Cerebellum (tissue), 4 donors: ENCODE measurements at places on chromosomes 3 and 15. TPM values are rescaled to one million over a fixed set of nuclear protein-coding genes. Genes with fewer than 3 reads are reported as not detected.

DNA sequence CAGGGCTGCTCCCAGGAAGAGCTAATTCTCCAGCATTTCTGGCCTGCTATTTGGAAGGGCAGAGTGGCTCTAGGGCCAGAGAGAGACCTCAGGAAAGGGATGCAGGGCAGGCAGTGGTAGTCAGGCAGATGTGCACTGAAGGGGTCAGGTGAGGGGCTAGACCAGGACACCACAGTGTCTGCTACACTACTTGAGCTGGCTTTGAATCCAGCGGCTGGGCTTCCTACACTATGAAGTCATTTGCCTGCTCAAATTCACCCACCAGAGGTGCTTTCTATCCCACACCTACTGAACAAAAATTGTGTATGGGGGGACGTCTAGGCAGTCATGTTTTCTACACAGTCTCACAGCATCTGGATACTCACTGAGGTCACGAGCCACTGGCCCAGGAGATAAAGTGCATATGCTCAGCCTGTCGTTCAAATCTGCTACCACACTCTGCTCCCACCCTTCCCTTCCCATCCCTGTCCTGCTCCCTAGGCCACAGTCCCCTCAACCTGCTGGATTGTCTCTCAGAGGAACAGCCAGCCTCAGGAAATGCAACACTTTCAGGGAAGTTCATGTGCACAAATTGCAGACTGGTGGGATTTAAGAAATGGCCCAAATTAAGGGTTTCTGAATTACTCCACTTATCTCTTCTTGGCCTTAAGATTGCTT is 49.9 kb upstream of the SLC6A11 start:
- DNase-seq: no peak

GRCh38 chr15:73051391-73051806 is 864 bp upstream of the NEO1 start:
- DNase-seq: peak; percentile 69

GRCh38 chr3:119600732-119601131 is 3.0 kb downstream of the PLA1A start:
- no peak for DNase-seq

DNA sequence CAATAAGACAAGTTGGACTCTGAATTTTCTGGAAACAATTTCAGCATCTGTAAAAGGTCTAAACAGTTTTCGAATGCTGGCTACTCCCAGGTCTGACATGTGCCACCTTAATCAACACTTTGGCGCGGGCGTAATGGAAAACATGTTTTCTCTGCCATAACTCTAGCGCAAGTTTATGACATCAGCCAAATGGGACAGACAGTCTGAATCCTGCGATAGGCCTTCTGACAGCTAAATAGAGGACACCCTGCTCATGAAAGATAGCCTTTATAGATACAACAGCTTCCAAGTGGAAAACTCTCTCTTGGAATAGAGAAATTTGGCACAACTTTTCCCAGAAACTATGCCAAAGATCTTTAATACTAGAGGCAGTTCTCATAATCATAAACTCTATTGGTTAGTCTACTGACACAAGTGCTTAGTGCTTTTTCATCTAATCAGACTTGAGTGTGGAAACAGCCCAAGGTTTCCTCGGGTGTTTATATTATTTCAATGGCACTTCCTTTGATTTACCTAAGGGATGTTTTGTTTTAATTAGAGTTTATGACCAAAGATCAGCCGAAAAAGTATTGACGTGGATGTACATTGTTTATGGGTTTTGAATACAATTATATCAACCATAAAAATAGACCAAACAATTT is 120.1 kb upstream of the DPH6 start:
- DNase-seq: no peak

GRCh38 chr3:102248981-102249705 is 185.7 kb upstream of the ZPLD1 start:
- DNase-seq: no peak

DNA sequence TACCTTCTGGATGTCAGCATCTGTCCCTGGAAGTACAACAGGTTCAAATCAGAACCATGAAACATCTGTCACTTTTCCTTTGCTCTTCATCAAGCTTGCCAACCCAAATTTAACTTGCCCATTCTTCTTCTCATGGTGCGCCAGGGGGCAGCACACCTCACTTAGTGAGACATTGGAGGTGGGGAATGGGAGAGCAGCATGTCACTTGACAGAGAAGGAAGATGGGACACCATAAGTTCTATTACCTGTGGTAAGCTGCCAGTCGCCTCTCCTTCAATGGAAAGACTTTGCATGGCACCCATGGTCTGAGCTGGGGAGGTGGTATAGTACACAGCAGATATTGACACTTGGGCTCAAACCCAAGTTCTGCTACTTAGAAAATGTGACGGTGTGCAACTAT is 2.9 kb downstream of the SCN5A start:
- DNase-seq: no peak

- DNase-seq: no peak
Observed at GRCh38 chr15:98581715-98582114, 66.6 kb upstream of the IGF1R start.

- no peak for DNase-seq
Observed at GRCh38 chr3:42864321-42864950, 11.2 kb downstream of the CYP8B1 start.

DNA sequence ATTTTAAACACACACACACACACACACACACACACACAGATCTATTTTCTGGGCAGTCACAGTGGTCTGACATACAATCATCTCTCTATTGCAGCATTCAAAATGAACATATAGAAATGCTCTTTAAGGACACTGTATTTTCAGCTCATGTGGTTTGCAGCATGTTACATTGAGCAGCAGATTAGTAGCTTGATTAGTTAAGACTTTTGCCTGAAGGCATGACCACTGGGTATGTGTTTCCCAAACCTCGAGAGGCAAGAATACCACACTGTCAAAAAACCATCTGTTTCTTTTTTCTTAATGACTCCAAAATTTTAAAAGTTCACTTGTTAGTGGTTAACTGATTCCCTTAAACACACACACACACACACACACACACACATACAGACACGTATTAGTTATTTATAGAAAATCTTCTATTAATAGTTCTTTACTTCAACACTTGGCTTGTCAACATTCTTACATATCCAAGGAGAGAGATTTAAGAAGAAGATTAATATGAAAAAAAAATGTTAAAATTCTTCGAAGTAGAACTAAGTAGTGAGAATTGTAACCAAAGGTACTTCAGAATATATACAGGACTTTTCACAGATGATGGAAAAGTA is 518.2 kb downstream of the CADM2 start:
- no peak for DNase-seq

Gene ANKDD1A
- total RNA-seq: 12.2 TPM

Gene HMG20A
- total RNA-seq: 56.2 TPM

Gene FSIP1
- total RNA-seq: 6.1 TPM

Gene SLC24A5
- 0.18 TPM for total RNA-seq

Gene SHISA5
- 39.5 TPM for total RNA-seq

Gene PEX5L
- 5.3 TPM for total RNA-seq
